Retina (tissue), 1 donor: ENCODE measurements at places on chromosomes 4 and X.
A peak's percentile ranks its signal among the peaks of the same experiment; 100 is the strongest.

GRCh38 chr4:66590488-66591215, 920.4 kb upstream of the EPHA5 start:
- DNase-seq = no peak

DNA sequence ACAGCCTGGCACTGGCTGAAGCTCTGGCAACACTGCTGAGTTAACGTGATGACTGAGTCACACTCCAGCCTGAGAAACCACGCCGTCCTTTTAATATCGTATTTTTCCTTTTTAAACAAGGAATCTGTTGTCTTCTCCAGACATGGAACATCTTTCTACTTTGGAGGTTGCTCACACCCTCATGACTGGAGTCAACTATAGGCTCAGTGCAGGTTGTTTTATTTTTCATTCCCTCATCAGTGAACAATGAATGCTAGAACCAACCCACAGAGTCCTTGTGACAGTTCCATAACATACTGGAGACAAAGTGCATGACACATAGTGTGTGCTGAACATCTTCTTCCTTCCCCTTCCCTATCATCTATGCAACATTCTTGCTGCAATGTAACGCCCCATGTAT, 76.8 kb upstream of the CPEB2 start:
- DNase-seq = no peak

- no peak for DNase-seq
These were observed 48.7 kb downstream of the HTT start for GRCh38 chr4:3123181-3123671.

- DNase-seq = no peak
These were observed 119.1 kb upstream of the CNKSR2 start for GRCh38 chrX:21255032-21255618.

GRCh38 chr4:128974136-128974581, 119.2 kb downstream of the SCLT1 start:
- DNase-seq = no peak

DNA sequence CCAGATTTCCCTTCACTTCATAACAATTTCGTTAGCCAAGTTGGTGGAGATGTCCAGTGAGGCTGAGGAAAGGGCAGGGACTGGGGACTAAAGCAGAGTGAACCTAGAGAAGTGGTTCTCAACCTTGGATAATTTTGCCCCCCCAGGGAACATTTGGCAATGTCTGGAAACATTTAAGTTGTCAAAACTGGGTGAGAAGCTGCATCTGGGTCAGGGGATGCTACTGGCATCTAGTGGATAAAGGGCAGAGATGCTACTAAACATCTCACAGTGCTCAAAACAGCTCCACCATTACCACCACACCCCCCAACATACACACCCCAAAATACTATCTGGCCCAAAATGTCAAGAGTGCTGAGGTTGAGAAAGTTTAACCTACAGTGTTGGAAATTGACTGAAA, 32.0 kb upstream of the FGF16 start:
- no peak for DNase-seq

DNA sequence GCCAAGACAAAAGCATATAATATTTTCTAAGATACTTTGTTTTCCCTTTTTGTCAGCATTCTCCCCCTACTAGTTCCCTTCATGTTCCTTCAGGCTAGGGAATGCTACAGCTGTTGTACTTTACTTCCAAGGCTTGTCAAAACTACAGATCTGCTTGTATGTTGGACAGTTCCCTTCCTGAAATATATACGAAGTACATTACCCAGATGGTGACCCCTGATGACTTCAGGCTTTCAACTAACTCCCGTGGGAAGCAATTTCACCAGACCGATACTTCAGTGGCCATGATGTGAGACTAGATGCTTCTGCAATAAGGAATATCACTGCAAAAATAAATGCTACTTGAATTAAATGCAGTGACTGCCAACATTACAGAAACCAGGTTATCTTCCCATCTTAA, 332.8 kb downstream of the SH2D1A start:
- peak; percentile 2 for DNase-seq

GRCh38 chrX:56366901-56367300, 134.7 kb downstream of the KLF8 start:
- no peak for DNase-seq

DNA sequence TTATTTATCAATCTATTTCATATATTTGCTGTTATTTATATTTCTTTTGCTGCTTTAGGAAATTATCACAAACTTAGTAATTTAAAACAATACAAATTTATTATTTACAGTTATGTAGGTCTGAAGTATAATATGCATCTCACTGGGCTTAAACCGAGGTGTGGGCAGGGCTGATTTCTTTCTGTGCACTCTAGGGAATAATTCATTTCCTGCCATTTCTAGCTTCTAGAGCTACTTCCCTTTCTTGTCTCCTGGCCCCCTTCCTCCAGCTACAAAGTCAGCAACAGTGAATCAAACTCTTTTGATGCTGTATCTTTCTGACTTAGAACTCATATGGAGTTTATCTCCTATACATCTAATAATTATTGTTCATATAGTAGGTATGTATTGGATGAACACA, 303.5 kb upstream of the ARSJ start:
- no peak for DNase-seq

DNA sequence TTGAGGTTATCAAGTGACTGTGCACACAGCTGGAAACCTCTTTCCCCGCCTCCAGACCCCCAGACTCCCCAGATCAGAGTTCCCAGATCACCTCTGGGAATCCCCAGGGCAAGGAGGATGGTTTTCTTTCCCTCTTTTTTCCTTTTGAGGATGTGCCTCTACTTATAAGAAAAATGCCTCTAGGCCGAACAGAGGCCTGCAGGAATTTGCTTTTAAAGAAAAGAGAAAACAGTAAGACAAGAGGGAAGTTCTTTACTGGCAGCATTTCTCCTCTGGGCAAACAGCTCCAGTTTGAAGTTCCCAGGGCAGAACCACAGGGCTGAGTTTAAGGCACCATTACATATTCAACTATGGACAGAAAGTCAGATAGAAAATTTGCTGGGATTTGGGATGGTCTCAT, 837.9 kb upstream of the LCORL start:
- DNase-seq = peak; percentile 13

DNA sequence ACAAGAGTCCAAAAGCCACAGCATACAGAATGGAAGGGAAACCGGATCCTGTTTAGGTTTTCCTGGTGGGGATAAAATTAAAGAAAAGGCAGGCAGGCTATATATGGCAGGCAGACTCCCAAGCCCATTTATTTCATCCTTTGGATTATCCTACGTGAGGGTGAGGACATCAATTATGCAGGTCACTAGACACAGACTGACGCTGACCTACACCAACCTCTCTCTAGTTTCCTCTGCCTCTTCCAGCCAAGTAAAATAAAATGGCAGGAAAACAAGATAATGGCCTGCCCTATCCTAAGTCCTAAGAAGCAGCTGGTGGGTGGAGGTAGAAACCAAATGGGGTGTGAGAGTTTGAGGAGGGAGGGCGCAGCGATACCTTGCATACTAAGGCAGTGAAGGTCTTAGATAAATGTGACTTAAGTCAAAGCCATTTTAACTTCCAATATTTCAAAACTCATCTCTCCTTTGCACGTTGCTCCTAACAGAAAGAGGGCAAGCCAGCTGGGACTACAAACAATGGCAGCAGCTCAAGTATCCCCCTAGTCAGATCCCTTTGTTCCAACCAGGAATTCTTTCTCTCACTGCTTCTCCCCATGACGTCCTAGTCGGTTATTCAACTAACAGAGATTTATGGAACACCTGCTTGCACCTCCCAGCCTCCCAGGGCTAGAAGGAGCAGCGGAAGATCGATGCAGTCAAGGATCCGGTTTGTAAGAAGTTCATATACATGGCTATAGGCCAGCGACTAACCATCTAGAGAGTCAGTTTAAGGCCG, 72.8 kb downstream of the IRF2 start:
- peak; percentile 66 for DNase-seq

GRCh38 chrX:46255046-46255445, 290.2 kb downstream of the ZNF674 start:
- DNase-seq = no peak

DNA sequence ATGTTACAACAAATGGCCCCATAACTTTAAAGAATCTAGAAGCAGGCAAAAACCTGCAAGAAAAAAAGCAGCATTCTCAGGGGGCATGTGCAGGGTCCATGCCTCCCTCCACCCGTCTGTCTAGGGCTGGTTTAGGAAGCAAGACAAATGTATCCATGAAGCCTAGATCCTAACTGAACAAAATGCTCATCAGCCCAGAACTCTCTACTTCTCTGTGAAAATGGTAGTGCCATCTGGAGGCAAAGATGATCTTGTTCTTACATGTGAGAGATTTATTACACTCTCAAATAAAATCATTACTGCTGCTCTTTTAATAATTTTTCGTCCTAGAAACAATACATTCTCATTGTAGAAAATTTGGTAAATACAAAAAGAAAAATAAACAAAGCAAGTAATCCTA, 26.7 kb downstream of the NR3C2 start:
- no peak for DNase-seq

DNA sequence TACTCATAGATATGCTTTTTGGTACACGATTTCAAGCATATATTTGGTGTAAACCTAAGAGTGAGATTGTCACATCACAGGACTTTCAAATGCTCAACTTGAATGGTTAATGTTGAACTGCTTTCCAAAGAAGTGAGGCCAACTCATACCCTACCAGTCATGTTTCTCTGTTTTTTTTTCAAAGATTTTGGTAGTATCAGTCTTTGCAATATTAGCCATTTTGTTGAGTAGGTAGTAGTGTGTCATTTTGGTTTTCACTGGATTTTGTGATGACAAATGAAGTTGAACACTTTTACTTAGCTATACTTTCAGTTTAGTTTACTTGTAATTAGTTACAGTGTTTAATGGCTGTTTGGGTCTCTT, 12.5 kb upstream of the HS3ST1 start:
- no peak for DNase-seq

DNA sequence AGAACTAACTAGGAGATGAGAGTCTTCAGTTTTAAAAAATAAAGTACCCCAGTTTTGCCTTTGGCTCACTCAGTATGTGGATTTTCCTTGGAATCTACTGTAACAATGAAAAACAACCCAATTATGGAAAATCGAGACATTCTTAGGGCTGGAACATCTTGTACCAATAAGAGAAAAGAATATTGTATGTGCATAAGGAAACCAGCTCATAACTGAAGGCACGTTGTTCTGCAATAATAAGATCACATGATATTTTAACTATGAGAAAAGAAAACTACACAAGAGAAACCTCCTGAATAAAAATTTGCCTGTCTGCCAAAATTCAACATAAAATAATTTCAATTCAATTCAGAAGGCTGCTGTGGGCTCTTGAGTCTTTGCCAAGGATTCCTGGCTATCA, 261.8 kb upstream of the EDNRA start:
- no peak for DNase-seq

- no peak for DNase-seq
These were observed 19.6 kb downstream of the IL13RA2 start for GRCh38 chrX:114997779-114998178.

GRCh38 chr4:93776386-93777080, 52.0 kb upstream of the ATOH1 start:
- no peak for DNase-seq

DNA sequence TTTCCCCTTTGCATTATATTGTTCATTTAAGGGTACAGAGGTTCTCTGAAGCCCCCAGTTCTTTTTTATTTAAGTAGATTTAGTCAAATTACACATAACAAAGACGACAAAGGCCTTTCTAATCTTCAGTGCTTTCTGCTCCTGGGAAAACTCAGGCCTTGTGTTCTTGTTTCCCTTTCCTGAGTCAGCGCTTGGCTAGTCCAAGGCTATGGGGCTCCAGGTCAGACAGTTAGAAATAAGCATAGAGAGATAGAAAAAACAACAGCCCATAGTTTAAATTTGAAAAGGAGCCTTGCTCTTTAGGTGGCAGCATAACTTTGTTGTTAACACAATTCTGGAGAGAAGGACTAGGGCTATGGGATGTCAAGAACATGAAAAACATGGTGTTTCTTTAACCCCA, 97.3 kb downstream of the PPP1R2C start:
- no peak for DNase-seq

DNA sequence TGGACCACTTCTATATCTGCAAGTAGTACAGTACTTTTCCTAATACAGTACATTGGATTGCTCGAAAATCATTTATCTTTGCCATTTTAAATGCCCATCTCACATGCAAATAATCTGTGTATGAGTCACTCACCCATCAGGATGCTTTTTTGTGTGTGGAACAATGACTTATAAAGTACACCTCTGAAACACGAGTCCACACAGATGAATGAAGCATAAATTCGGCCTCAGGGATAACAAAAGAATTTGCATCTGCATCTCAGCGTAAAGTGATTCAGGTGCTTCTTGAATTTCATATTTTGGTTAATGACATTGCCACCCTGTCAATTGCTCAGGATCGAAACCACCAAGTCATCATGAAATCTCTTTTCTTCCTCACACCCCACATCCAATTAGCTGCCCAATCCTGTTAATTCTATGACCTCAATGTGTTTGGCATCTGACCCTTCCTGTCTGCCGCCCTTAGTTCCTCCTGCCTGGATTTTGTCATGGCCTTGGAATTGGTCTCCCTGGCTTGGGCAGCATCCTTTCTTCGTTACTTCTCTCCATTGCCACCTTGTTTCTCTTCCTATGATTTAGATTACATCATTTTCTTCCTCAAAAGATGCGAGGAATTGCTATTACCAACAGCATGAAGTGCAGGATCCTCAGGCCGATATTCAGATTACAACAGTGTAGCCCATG, 161.6 kb upstream of the MID1 start:
- no peak for DNase-seq

DNA sequence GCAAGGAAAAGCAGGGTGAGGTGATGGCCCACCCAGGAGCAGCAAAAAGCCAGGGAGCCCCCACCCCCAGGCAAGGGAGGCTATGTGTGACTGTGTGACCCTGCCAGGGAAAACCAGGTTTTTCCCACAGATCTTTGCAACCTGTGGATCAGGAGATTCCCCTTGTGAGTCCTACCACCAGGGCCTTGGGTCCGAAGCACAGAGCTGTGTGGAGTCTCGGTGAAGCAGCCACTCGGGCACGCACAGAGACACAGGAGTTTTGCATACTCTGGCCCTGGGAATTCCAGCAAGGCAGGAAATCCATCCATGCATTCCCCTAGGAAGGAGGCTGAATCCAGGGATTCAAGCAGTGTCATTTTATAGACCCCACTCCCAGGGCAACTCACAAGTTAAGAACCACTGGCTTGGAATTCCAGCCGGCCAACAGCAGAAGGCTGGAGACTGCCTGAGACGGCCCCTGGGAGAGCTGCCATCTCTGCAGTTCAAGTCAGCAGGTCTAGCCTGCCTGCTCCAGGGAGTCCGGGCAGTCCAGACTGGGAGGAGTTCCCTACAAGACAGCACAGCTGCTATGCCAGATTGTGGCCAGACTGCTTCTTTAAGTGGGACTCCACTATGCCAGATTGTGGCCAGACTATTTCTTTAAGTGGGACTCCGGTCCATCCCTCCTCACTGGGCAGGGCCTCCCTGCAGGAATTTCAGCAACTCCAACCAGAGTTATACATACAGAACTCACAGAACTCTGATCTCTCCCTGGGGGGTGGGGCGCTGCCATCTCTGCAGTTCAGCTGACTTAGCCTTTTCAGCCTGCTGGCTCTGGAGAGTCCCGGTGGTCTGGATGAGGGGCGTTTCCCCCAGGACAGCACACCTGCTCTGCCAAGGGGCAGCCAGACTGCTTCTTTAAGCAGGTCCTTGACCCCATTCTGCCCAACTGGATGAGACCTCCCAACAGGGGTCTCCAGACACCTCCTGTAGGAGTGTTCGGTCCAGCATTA, 85.1 kb upstream of the ADAD1 start:
- DNase-seq = no peak

- no peak for DNase-seq
These were observed 70.4 kb upstream of the ELOVL6 start for GRCh38 chr4:110268790-110269189.
